ENCODE measurements at places on chromosomes 2 and 18.

DNA sequence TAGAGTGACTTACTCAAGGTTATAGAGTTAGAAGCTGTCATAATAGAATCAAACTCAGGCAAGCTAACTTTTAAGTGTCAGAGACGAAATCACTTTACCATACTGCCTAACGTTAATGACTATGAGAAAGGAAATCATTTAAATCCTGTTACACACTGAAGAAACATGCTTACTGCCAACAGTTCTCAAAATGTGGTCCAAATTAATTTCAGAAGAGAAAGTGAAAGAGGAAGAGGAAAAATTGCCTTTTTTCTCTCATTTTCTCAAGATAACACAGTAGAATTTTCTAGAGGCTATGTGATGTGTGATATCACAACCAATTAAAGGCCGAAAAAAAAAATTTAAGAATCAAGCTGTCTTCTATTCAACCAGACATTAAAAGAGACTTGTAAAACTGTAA is 1362.7 kb upstream of the CHAC2 start:
- no peak for DNase-seq

DNA sequence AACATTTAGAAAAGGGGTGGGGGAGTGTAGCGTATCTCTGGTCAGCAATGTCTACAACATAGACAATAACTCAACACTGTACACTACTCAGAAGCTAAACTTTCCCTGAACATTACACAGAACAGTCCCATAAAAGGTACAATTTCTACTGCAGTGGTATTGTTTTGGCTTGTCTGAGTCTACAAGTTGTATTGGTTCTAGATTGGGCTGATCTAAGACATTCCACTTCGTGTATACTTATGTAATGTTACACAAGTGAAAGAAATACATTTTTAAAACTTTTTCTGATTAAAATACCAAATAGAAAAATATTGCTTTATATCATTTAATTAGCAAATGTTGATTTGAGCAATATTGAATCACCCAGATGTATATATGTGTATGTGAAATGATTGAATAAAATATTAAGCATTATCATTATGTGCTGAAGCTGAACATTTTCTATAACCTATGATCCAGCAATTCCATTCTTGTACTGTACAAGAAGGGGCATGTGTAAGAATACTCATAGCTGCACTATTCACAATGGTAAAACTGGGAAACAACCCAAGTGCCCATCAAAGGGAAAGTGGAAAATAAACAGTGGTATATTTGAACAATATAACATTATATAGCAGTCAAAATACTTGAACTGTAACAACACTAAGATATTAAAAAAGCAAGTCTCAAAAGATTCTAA is 52.4 kb downstream of the VSNL1 start:
- DNase-seq: no peak

GRCh38 chr18:10457767-10458166 is 3.3 kb downstream of the APCDD1 start:
- no peak for DNase-seq

DNA sequence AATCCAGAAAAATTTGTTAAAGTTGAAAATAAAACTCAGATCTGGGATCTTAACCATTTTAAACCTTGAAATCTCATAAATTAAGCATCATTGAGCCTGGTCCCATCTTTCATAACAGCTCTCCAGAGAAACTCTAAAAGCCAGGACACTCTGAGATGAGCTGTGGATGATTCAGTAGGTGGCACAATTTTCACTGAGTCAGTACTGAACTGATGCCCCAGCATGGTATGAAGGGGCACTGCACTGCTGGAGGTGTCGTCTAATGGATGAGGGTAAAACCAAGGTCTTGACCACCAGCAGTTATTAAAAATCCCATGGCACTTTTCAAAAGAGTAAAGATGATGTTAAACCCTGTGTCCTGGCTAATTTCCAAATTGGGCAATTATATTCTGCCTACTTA is 170.6 kb downstream of the FIGN start:
- DNase-seq: no peak

- peak; percentile 28 for DNase-seq
Observed at GRCh38 chr2:39871291-39871761, 92.3 kb upstream of the THUMPD2 start.

GRCh38 chr18:8139127-8139527 is 470.1 kb upstream of the RAB12 start:
- DNase-seq: no peak

- no peak for DNase-seq
Observed at GRCh38 chr2:64840426-64840881, 148.7 kb upstream of the SLC1A4 start.

- no peak for DNase-seq
Observed at GRCh38 chr2:227509076-227509475, 37.1 kb downstream of the AGFG1 start.

DNA sequence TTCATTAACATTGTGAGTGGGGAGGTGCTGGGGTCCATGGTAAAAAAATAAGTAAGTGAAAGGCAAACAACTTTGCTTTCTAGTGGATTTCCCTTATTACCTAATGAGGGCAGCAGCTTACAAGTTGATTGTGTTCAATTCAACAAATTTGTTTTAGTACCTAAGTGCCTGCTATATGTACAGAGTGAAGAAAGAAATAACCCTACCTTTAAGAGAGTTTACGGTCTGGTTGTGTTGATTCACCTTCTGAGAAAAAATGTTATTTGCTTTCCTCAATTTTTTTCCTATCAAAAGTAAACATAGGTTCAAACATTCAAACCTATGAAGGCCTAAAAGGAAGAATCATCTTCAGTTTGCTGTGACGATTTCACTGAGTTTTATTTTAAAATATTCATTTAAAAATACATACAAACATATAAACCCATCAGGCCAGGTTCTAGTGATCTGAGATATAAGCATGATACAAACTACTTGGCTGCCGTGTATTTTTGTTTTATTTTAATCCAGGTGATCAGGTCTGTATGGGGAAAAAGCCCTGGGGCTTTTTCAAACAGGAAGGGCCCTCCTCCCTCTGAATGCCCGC is 1.5 kb upstream of the SPTBN1 start:
- peak; percentile 68 for DNase-seq

GRCh38 chr2:38622210-38622609 is 19.5 kb upstream of the HNRNPLL start:
- no peak for DNase-seq

DNA sequence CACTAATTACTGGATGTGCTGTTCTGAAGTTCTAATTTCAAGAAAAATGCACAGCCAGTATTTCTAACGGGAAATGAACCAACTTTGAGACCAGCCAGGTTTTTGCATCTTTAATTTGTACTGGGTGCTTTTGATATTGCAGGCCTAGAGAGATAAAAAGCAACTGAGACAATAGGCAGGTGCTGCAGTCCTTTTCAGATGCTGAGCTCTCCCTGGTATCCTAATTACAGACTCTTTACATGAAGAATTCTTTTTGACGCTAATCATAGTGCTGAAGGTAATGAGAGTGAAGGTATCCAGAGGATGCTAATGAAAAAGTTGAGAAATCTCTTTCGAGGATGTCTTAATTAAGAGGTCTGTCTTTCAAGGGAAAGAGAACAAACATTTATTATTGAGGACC is 85.1 kb downstream of the SERPINB8 start:
- peak; percentile 52 for DNase-seq

- no peak for DNase-seq
Observed at GRCh38 chr2:161522796-161523195, 101.4 kb upstream of the SLC4A10 start.

DNA sequence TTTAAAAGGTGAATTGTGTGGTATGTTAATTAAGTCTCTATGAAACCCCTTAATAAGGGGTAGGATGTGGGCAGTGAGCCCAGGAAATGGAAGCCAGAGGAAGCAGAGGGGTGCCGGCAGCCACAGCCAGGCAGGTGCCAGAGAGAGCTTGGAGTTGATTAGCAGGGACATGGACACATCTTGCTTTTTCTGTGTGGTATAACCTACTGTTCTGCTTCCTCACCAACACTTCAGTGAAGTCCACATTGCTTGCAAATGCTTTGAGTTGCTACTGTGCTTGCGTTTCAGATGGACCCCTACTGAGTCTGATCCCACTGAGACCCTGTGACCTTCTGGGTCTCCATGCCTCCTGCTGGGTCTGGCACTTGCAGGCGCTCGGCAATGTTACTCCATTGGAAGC is 30.3 kb upstream of the ARHGEF4 start:
- DNase-seq: no peak

DNA sequence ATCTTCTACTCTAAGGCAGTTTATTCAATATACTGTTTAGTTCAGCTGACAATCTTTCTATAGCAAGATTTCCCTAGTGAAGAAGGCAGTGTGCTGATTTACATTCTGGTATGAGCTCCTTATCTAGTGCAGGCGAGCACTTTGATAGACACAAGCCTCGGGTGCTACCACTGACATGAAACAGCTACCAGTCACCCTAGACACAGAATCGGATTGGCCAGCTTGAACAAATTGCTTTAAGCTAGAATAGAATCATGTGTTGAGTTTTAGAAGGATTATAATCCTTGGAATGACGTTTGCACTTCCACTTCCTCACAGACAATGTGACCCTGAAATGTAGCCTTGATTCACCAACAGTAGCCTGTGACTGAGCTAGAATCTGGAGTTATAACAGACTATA is 394.0 kb downstream of the EPHA4 start:
- no peak for DNase-seq

DNA sequence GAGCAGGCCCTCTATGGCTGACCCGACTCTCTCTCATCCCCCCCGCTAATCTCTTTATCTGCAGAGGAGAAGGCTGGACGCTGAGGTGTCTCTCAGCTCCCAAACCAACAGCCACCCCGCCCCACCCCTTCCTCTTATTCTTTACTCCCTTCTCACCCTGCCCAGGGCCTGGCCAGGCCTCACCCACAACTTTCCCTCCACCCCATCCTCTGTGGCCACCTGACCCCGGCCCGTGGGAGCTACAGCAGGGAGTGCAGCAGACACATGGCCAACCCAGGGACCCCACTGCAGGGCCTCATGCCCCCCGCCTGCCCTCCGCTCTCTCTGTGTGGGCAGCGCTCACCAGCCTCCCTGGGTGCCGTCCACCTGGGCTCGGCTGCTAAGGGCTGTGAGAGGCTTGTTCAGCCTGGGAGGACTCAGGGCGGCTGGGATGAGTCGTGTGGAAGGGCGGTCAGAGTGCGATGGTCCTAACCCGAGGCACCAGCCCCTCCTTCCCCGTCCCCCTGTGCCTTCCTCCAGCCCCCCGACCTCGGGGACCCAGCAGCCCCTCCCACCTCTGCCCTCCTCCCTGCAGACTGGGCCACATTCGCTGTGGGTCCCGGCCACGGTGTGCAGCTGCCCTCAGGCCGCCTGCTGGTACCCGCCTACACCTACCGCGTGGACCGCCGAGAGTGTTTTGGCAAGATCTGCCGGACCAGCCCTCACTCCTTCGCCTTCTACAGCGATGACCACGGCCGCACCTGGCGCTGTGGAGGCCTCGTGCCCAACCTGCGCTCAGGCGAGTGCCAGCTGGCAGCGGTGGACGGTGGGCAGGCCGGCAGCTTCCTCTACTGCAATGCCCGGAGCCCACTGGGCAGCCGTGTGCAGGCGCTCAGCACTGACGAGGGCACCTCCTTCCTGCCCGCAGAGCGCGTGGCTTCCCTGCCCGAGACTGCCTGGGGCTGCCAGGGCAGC is 6.8 kb downstream of the NEU4 start:
- no peak for DNase-seq

DNA sequence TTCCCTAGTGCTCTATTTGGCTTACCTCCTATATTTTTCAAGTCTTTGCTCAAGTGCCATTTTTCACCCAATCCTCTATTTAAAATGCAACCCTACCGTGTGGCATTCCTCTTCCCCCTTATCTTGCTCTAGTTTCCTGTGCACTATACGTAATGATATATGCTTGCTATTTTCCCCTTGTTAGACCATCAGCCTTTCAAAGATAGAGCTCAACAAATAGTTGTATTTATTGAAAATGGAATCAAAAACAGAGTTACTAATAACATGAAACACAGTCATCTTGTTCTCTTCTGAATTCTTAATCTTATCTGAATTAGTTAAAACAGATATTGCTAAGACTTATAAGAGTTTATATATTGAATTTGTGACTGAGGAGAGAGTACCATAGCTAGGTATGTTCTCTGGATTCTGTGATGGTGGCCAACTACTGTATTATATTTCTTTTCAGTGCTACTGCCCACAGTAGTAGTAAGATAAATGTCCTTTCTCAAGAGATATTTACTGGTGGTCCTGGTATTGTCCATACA is 55.3 kb downstream of the CAB39 start:
- no peak for DNase-seq

- no peak for DNase-seq
Observed at GRCh38 chr18:36402765-36403396, 105.4 kb downstream of the FHOD3 start.

GRCh38 chr18:23964282-23965238 is 50.0 kb upstream of the TTC39C start:
- DNase-seq: peak; percentile 56

GRCh38 chr2:2825516-2826208 is 494.6 kb upstream of the MYT1L start:
- DNase-seq: no peak

DNA sequence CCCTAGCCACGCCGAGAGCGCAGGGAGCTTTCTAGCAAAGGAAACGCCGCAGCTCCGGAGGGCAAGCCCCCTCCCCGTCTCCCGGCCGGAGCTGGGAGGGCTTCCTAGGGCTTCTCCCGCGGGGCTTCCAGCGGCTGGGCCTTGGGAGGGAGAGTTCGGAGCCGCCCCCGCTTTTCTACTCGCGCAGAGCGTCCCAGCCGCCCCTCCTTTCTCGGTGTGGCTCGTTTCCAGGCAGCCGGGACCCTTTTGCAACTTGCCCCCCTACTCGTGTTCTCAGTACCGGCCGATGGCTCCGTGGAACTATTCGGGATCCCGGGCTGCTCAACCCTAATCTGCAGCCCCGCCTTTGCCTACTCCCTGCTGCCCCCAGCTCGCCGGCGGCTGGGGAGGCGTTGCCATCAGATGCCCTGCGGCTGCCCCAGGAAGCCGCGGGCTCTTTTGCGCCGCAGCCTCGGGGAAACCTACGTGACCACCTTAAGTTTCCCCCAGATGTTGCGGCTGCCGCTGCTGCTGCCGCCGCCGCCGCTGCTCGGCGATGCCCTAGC is 1.5 kb upstream of the NR4A2 start:
- peak; percentile 85 for DNase-seq

- DNase-seq: peak; percentile 18
Observed at GRCh38 chr2:173750353-173750801, 214.8 kb downstream of the SP3 start.

DNA sequence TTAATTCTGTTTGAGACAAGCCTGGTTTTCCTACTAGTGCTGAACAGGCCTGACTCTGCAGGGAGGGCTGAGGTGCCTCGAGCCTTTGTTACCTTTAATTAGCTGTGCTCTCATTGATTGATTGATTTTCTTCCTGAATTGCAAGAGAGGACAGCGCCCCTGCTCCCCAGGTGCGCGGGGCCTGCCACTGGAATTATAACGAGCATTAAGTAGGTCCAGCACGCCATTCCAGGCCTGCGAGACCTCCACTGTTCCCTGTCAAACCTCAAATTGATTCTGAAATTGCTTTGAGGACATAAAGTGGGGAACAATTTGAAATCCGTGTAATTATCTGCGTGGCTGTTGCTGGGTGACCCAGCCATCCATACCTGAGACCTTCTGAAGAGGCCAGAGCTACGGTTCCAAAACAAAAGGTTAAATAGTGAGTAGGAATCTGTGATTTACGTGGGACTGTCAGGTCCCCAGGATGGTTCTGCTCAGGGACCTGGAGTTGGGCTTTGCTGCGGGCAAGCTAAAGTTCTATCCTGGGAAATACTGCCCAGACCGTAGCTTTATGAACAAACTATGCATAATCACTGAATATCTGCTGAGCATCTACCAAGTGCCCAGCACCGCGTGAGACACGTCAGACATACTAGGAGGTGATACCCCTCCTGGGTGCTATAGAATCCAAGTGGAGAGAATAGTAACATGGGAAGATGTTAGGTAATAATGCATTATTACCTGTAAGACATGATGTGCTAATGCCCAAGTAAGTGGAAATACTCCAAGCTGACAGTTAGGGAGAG is 104.1 kb downstream of the ZBTB7C start:
- DNase-seq: peak; percentile 91
